ENCODE measurements at places on chromosomes 3 and 15. TPM values are rescaled to one million over a fixed set of nuclear protein-coding genes. Genes with fewer than 3 reads are reported as not detected.

The RAP2B gene
- 34.1 TPM for total RNA-seq

The GRM7 gene
- not detected for total RNA-seq

The DLEC1 gene
- total RNA-seq, result not detected

The ROPN1 gene
- not detected for total RNA-seq

The TM4SF1 gene
- total RNA-seq, result 277 TPM

The LIPH gene
- total RNA-seq, result 3.9 TPM

The LSAMP gene
- under 0.01 TPM for total RNA-seq

The ZBBX gene
- 0.21 TPM for total RNA-seq

The DPPA4 gene
- not detected for total RNA-seq

The CAPN3 gene
- 0.43 TPM for total RNA-seq

The VWA5B2 gene
- total RNA-seq, result not detected

The PCSK6 gene
- 1.7 TPM for total RNA-seq

The HDC gene
- not detected for total RNA-seq

The UBAP1L gene
- total RNA-seq, result 0.72 TPM

The CHRNB4 gene
- total RNA-seq, result not detected

The WDR76 gene
- 7.5 TPM for total RNA-seq

The BFSP2 gene
- total RNA-seq, result not detected

The CLDN16 gene
- 1.3 TPM for total RNA-seq

The ZKSCAN7 gene
- 1.3 TPM for total RNA-seq

The SPATA12 gene
- total RNA-seq, result not detected

The CCR8 gene
- total RNA-seq, result not detected

The RAD51 gene
- 0.21 TPM for total RNA-seq
